AML-193 (cell line): ENCODE measurements at places on chromosomes 4 and X.

- DNase-seq, result no peak
Observed at GRCh38 chr4:14800977-14801376, 201.3 kb upstream of the CPEB2 start.

GRCh38 chr4:5446595-5447226 lies 261.6 kb downstream of the EVC2 start:
- DNase-seq, result no peak

DNA sequence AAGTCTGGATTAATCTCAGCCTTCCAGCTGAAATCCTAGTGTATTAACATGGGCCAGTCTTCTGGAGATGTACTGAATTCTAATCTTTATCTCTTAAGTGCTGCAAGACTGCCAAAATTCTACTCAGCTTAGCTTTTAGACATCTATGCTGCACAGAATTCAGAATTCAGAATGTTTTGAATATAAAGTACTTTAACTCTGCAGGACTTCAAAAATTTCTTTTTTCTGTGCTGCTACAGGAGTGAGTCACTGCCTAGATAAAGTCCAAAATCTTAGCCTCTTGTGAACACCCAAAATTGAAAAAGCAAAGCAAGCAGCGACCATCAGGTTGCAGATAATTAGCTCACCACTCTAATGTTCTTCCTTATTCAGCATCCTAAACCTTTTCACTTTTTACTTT lies 1092.6 kb upstream of the PCDH10 start:
- DNase-seq, result no peak

- no peak for DNase-seq
Observed at GRCh38 chrX:19814240-19814639, 73.2 kb downstream of the SH3KBP1 start.

DNA sequence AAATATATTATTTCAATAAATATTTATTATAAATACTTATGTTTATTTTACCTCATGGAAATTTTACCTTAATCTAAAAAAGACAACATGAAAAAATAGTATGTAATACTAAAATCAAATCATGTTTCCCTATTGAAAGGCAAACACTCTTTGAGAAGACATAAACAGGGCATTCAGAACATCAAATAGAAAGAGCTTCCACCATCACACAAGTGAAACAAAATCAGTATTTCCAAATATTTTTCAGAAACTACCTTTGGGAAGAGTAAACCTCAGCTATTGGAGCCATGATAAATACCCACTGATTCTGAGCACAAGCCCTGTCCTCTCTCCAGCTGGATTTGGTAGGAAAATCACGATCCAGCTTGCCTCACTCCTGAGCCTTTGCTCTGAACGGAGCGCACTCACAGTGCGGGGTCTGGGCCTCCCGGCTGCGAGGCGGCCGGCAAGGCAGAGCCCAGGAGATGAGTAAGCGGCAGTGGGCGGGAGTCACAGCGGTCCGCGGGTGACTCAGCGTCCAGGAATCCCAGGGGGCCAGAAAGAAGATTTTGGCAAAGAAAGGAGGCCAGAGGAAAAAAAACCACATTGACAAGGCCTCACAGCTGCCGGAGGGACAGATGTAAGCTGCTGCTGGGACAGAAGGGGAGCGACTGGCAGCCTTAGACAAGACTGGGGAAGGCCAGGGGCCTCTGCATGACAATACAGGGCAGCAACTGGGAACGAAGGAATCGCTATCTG lies 14.7 kb upstream of the ANXA5 start:
- no peak for DNase-seq

DNA sequence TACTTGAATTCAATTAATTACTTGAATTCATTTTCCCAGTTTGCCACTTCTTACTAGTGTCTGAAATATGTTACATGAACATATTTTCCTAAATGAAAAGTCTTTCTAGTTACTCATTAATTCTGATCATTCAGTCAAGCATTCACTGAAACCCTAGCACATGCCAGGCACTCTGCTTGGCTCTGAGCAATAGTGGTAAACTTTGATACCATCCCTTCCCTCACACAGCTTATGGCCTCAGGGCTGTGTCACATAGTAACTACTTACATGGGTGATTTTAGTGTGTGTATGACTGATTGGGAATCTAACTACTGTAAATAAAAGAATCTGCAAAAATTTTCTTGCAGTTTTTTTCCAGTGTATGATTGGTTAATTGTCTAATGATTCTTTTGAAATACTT lies 32.7 kb downstream of the METAP1 start:
- no peak for DNase-seq

DNA sequence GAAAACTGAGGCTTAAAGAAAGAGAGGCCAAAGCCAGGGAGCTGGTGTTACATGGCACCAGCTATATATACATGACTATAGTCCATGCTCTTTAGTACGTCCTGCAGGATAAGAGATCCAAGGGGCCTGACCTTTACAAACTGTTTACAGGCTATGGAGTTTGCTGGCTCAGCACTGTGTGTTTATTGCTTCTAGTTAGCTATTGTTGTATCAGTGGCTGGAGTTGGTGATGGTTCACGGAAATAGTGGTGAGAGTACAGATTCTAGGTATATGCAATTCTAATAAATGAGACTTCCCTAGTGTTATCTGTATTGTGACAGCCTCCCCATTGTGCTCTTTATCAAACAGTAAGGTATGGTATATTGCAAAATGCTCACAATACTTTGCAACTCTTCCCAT lies 46.5 kb downstream of the REPS2 start:
- no peak for DNase-seq

DNA sequence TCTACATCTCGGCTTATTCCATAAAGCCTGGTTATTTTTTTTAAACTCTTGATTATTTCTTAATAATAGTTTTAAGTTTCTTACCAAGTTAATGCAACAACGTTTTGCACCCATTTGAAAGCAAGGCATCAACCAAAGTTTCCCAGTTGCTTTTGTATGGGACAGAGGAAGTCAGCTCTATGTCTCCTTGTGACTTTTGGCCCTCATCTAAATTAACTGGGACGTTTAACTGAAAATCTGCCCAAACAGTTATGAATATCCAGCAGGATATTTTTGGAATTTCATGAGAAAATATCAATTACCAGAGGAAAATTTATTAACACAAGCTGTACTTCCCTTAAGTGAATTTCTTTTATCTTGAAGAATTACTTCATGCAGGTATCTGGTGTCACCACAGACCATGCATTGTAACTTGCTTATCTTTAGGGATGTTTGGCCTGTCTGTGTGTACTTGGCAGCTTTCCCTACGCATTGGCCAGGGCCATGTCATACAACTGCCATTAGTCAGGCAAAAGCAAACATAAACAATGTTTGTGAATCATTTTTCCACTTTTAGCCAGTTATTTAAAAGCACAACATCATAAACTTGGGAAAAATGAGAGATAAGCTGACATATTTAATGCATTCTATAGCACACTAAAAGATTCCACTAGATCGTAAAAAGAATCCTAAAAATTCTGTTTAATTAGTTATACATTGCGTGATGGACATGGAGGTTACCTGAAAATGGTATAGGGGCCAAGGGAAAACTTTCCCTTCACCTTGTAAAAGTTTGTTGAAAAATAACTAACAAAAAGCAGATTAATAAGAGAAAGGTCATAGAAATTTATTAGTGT lies 101.4 kb upstream of the PDE5A start:
- DNase-seq, result no peak

DNA sequence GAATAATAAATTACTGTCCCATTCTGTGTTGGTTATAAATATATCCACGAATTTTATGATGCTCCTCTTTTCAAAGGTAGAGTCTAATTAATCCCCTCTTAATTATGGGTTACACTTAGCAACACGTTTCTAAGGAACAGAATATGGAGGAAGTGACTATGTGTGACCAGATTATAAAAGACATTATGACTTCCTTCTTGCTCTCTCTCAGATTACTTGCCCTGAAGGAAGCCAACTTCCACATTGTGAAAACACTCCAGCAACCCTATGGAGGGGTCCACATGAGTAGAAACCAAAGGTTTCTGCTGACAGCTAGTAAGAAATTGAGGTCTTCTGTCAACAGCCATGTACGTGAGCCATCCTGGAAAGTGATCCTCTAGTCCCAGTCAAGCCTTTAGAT lies 59.3 kb downstream of the WDFY3 start:
- no peak for DNase-seq

DNA sequence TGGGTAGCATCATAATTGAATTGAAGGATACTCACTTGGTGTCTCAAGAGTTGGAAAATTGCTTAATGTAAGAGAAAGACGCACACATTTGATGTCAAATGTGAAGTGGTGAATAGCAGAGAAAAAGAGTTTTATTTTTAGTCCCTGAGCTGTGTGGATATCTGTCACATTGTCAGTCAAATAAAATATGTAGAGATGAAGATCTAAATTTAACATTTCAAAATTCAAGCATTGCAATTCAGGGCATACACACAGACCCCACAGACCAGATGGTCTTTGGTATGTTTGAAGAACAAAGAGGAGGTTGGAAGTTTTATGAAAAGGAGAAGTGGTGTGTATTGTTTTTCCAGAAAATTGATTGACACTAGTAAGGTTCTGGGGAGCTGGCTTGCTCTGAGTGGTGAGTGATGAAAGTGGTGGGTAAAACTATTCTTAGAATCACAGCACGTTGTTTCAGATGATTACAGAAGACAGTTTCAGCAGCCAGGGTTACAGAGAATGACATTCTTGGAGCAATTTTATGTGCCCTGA lies 44.9 kb upstream of the BBS12 start:
- DNase-seq, result no peak

GRCh38 chrX:148573119-148573518 lies 72.7 kb downstream of the AFF2 start:
- DNase-seq, result no peak

- no peak for DNase-seq
Observed at GRCh38 chr4:108166441-108167315, 2.1 kb downstream of the LEF1 start.

DNA sequence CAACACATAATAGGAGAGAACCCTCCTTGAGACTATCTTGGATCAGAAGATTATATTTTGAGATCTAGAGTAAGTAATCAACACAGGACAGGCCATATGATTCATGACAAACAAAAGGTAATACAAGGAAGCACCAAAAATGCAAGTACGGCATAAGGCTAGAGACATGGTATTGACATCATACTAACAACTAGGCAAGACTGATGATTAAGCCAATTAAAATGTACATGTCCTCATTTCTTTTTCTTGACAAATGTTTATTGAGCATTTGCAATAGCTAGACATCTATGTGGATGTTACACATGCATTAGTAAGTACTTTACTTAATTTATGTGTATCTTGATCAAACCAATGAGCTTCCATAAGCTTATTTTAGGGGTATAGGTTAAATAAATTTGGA lies 695.7 kb upstream of the GALNTL6 start:
- DNase-seq, result no peak

DNA sequence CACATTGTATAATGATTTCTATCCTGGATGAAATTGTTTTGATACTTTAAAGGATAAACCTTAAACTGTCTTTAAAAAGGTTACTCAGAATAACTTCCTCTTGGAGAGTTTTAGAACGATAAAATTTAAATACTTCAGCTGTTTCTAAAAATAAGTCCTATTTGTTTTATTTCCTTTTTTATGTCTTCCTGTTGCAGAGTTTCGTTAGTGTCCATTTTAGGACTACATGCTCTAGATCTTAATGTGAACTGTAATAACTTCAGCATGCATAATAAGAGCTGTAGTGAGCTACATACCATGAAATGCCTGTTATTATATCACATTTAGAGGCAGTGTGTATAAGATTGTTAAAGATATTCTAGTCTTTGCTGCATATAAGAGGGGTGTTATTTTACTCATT lies 14.6 kb downstream of the ATP10D start:
- peak; percentile 13 for DNase-seq

DNA sequence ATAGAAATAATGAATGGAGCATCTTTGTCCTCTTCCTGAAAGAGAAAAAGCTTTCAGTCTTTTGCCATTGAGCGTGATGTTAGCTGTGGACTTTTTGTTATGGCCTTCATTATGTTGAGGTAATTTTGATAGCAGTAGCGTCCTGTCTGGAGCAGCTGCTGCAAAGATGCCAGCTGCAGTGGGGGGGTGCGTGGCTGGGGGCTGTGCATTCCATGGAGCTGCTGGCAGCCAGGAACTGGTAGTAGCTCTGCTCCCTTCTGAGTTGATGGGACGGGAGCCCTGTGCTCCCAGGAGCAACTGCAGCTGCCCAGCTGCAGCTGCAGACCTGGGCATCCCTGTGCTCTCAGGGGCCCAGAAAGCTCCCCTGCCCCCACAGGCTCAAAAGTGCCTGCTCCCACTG lies 50.4 kb downstream of the CCDC160 start:
- no peak for DNase-seq

DNA sequence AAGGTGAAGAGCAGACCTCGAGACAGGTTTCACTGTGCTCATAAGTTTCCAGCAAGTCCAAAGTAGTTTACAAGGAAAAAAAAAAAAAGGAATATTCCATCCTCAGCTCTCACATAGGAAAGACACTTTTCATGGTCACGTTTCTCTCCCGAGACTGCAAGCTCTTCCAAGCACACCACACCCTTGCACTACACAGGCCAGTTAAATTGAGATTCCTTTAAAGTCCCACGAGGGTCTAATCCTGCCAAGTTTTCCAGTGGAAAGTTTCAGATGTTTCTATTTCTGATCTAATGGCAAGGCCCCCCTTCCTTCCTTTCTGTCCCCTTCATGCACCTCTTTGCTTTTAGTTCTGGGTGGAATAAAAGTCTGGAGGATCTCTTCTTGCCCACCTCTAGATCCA lies 67.9 kb upstream of the PCDH19 start:
- no peak for DNase-seq

DNA sequence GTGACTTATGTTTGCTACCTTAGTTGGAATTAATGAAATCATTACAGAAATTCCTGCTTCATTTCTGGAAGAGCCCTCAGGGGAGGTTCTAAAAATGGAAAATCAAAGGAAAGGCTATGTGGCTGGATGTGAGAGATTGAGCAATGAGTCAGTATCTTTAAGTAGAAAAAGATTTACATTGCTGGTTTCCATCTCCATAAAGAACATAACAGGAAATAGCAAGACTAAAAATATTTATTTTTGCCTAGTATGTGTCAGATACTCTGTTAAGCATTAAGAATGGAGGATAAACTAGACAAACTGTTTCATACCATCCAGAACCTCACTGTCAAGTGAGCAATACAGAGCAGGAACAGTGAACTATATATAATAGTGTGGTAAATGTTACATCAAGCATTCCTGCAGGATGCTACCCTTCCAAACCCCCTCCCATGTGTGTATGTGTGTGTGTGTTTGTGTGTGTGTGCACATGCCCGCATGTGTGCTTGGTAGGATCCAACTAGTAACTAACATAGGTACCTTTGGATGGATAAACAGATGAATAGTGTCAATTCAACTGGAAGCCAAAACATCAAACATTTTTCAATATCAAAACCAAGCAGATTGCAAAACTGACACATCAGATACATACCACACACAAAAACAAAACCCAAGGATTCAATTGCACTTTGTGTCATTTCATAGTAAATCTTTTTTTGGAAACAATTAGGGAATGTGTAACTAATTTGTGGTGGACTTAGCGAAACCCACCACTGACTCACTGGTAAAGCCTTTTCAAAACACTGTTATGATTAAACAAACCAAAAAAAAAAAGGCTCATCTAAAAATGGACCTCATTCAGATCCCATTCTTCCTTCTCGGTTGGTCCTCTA lies 223.4 kb downstream of the SHROOM3 start:
- DNase-seq, result no peak

- DNase-seq, result no peak
Observed at GRCh38 chrX:121179972-121180371, 132.6 kb downstream of the GLUD2 start.
